ENCODE measurements at places on chromosomes 2 and 18. TPM values are rescaled to one million over a fixed set of nuclear protein-coding genes. Genes with fewer than 3 reads are reported as not detected.
A peak's percentile ranks its signal among the peaks of the same experiment; 100 is the strongest.

- DNase-seq: no peak
Observed at GRCh38 chr2:55118643-55119083, 68.4 kb upstream of the RTN4 start.

The SGPP2 gene
- not detected for total RNA-seq

DNA sequence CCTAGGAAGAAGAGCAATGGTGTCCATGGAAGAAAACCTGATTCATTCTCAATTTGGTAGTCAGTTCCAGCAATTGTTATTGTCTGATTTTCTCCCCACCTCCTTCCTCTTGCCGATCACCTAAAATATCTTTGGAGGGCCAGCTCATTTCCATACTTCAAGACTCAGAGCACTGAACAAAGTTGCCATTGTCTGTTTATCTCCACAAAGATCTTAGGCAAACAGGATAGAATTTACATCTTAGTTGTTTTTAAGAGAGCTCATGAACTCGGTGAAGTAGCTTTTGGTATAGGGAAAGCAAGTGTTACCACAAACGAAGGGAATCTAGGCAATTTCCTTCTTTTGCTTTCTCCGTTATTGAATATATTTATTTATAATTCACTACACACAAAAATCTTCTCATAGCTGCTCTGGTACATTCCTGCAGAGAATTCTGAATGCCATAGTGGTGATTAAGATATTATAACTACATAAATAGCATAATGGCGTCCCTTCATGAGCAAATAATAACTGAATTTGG lies 41.5 kb upstream of the CHST9 start:
- DNase-seq: no peak

- no peak for DNase-seq
Observed at GRCh38 chr2:96547731-96548171, 11.2 kb downstream of the ARID5A start.

DNA sequence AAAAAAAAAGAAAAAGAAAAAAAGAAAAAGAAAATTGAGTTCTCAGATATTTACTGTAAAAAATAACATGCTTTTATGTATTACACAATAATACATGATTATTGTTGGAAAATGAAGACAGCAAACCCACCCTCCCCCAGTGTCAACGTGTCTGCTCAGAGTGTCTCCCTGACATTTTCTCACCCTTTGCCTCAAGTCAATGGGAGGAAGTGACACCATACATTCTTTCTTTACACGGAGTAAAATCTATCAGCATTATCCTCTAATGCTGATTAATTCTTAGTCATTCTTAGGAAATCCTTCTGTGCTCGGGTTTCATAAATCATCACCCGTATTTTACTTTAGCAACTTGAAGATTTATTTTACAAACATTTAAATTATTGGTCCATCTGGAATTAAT lies 32.0 kb downstream of the CTAGE1 start:
- peak; percentile 75 for DNase-seq

DNA sequence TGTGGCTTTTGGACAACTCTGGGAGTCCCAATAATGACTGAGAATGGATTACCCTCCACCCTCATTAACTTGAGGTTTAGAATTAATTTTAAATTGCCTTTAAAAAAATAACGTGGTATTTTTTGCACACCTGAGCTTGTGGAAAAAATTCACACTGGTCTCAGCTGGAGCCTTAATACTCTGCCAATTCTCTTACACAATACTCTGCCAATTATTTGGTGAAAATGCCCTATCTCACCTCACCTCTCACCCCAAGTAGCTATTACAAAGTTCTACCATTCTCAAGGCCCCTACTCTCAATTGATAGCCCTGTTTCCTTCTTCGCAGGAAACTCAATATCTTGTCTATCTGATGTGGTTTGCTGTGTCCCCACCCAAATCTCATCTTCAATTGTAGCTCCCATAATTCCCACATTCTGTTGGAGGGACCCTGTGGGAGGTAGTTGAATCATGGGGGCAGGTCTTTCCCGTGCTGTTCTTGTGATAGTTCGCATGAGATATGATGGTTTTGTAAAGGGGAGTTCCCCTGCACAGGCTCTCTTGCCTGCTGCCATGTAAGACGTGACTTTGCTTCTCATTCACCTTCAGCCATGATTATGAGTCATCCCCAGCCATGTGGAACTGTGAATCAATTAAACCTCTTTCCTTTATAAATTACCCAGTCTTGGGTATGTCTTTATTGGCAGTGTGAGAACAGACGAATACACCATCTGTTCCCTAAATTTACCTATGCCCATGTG lies 27.4 kb upstream of the C2orf69 start:
- DNase-seq: no peak

- DNase-seq: peak; percentile 46
Observed at GRCh38 chr2:132651115-132652045, 18.6 kb downstream of the LYPD1 start.

DNA sequence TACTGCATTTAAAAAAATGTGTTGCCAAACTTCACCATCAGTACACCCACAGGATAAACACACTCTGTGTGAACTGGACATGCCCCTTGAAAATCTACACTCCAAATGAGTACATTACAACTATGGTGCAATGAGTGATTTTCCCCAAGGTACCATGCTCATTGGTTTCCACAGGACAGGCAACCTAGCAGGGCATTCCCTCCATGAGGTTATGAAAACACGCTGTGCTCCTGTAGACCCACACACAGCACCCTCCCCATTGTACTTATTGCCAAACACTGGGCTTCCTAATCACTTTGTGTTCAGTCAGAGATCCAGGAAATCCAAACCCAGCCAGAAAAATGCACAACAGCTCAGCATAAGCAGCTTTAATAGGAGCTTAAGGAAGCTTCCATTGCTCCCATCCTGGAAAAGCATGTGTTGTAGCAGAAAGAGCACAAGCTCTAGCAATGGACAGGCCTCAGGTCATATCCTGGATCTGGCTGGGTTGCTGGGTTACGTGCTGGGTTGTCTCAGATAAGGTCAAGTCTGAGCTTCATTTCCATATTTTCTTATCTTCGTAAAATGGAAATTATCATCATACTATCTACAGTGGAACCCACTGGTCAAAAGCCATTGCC lies 20.8 kb upstream of the ATIC start:
- no peak for DNase-seq

- DNase-seq: peak; percentile 83
Observed at GRCh38 chr2:170524828-170525565, 190.1 kb upstream of the SP5 start.

DNA sequence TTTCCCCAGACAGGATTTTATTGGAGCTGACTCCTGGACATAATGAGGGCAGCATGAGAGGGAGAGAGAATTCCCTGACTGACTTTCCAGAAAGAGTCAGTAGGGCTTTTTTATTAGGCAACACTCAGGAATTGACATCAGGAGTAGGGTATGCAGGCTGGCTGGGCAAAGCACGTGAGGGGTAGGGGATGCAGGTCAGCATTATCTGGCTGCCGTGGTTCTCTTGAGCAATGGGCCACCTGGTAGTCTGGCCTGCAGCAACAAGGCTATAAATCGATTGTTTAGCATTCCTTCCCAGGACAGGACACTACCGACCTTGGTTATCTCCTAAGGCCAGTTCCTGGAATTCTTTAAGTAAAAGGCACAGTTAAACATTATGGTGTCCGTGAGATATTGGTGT lies 160.8 kb upstream of the AGAP1 start:
- DNase-seq: peak; percentile 26

DNA sequence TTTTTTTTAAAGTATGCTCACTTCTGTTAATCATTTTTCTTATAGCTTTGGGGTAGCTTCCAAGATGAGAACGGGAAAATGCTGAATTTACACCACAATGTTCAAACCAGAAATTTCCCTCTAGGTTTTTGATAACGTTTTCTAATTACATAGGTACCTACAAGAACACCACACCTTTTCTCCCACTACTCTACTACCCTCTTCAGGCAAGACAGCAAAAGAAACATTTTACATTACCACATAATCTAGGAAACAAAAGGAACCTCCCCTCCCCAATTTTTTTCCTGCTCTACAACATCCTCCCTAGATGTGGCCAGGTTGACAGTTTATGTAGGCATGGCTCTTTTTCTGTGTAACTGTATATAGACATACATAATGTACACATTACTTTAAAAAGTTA lies 32.4 kb downstream of the NDUFAF7 start:
- no peak for DNase-seq

The NLRC4 gene
- not detected for total RNA-seq

DNA sequence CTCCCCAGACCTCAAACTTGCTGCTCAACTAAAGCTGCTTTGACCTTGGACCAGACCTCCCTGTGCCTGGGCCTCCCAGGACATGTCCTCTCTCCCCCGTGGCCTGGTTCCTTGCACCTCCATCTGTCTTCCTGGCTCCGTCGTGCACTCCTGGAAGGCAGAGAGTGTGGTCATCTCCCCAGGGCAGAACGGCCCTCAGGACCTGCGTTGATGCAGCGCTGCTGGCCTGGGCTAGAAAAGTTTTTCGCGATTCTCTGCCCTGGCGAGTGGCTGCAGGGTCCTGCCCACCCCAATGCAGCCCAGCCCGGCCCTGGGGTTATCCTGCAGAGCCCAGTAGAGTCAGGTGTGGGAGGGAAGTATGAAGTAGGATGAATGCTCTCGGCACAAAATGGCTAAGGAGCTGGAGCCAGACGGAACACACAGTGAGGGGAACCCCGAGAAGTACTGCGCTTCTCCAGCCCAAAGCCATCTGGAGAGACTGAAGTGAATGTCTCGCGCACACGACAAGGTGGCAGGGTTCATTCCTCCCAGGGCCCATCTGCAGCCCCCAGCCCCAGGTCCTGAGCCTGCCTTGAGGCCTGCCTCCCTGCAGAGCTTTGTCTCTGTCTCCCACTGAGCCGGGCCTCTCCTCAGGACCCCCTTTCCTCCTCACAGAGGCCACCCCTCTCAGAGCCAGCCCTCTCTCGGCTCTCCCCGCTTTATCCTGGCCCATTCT lies 41.7 kb downstream of the ATOH8 start:
- DNase-seq: no peak

DNA sequence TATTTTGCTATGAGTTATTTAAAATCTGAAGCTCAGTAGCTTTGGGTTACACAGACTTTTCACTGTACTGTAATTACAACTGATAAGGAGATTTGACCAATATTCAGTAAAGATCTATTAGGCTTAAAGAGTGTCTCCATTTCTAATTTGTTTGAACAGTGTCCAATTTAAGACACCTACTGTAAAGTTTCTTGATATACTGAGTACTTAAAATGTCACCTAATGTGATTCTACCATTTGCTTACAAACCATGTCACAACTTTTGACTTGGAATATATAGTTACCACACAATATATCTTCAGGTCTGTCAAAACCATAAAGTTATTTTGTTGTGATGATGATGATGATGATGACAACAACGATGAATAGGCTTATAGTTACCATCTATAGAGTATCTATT lies 228.5 kb upstream of the SMAD7 start:
- no peak for DNase-seq

GRCh38 chr2:24403168-24403831 lies 43.0 kb upstream of the ITSN2 start:
- no peak for DNase-seq

DNA sequence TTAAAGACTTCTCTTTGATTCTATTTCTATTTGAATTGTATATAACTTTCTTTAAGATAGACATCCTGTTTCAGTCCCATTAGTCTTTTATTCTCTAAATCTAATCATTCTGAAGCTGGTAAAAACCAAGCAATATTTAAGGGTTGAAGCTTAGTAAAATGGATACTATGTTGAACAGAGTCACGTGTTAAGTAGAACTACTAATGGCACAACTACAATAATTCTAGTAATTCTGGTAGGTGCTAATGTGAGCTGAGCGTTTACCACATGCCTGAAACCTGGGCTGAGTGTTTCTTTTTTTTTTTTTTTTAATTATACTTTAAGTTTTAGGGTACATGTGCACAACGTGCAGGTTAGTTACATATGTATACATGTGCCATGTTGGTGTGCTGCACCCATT lies 8.9 kb upstream of the AFF3 start:
- DNase-seq: no peak

- peak; percentile 75 for DNase-seq
Observed at GRCh38 chr2:12555012-12555645, 161.6 kb upstream of the TRIB2 start.

The CTLA4 gene
- not detected for total RNA-seq

The SLC35F5 gene
- total RNA-seq: 82.8 TPM

DNA sequence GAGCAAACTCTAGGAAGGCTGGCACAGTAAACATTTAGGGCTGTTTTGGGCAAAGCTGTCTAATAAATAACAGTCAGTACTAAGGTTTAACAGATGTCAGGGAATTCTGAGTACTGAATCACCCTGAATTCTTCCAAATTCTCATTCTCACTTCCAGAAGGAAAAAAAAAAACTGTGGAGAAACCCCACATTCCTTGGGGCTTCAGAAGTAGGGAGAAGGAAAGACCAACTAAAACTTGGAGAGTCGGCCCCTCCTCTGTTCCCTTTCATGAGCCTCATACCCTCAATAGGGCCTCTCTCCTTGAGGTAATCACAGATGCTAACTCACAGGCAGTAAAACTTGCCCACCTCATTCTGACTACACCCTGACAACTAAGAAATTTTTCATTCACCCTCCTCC lies 62.1 kb downstream of the CCDC148 start:
- DNase-seq: peak; percentile 22

DNA sequence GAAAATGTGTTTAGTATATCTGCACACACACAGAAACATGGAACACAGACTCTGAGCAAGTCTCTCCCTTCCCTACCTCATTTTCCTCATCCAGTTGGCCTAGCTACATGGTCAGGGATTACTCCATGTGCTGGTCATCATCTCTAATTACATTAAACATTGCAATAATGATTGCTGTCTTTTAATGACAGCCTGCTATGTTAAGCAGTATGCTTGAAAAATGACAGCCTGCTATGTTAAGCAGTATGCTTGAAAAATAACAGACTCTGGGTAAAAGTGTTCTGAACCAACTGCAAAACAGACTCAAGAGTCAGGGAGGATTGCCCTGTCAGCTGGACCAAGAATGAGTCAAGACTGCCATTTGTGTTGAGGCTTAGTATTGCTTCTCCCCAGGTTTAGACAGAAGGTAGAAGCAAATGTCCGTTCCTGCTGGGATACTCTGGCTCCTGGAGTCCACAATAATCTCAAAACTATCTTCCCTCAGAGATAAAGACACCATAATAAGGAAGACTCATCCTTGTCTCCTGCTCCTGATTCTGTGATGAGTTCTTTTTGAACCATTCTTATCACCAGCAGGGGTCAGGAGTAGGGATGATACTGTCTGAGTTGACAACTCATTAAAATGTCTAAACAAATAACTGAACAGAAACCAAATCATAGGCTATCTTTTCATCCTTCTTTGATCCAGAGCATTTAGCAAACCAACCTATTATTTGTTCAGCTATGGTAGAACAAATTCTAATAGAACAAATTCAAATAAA lies 57.7 kb downstream of the CCDC93 start:
- no peak for DNase-seq

Measured in A172 (cell line).